Lower lobe of right lung (tissue), 2 donors: ENCODE measurements at places on chromosomes 4 and X. TPM values are rescaled to one million over a fixed set of nuclear protein-coding genes. Genes with fewer than 3 reads are reported as not detected.

The RNF150 gene
- total RNA-seq, result 3.3 TPM

The INTS6L gene
- total RNA-seq, result 6.9 TPM

The F8A2 gene
- not detected for total RNA-seq

The FUNDC2 gene
- total RNA-seq, result 79.7 TPM

The P2RY10 gene
- total RNA-seq, result 1.2 TPM

DNA sequence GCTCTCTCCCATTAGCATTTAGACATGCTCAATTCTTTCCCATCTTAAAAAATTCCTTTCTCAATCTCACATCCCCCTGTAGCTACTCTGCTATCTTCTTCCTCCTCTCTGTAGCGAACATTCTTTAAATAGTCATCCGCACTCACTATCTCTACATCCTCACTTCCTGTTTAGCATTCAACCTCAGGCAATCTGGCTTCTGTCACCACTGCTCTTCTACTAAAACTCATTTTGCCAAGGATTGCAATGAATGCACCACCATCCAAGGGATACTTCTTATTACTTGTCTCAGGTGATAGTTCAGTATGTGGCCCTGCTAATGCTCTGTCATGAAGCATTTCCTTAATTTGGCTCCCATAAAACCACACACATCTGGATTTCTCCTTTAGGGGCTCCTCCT is 10.9 kb upstream of the TET2 start:
- H3K36me3 ChIP-seq, result no peaks in the 10 kb centered on the region
- no peak for DNase-seq

DNA sequence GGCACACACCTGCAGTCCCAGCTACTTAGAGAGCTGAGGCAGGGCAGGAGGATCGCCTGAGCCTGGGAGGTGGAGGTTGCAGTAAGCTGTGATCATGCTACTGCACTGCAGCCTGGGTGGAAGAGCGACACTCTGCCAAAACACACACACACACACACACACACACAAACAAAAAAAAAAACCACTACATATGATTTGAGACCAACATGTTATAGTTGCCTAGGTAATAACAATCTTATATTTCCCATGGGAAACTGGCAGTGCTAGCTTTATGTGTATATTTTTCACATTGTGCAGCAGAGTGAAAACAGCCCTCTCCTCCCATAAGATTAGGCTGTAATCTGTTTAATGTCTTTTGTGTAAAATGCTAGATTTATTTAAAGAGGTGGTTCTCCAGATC is 3.1 kb upstream of the FAM241A start:
- H3K4me1 ChIP-seq, result peaks cover 23% of the 10 kb centered on the region
- H3K27me3 ChIP-seq, result no peaks in the 10 kb centered on the region
- no peak for DNase-seq
- H3K36me3 ChIP-seq, result no peaks in the 10 kb centered on the region

GRCh38 chrX:16444353-16444752 is 205.6 kb upstream of the S100G start:
- no peaks in the 10 kb centered on the region for H3K27me3 ChIP-seq
- H3K36me3 ChIP-seq, result no peaks in the 10 kb centered on the region
- DNase-seq, result no peak

DNA sequence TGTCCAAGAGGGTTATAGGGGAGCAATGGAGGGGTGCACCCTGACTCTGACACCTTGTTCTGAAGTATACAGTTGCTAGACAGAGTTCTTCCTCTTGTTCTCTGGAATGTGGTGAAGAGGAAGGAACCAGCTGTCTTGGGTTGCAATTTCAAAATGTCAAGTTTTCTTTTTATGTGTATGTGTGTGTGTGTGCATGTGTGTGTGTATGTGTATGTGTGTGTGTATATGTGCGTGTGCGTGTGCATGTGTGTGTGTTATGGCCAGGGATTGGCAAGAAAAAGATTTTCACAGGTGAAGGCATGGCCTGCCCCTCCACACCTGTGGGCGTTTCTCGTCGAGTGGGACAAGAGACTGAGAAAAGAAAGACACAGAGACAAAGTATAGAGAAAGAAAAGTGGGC is 81.6 kb upstream of the ADGRA3 start:
- no peak for DNase-seq
- H3K36me3 ChIP-seq, result no peaks in the 10 kb centered on the region
- no peaks in the 10 kb centered on the region for H3K4me1 ChIP-seq
- H3K4me3 ChIP-seq, result no peak overlapping the region

DNA sequence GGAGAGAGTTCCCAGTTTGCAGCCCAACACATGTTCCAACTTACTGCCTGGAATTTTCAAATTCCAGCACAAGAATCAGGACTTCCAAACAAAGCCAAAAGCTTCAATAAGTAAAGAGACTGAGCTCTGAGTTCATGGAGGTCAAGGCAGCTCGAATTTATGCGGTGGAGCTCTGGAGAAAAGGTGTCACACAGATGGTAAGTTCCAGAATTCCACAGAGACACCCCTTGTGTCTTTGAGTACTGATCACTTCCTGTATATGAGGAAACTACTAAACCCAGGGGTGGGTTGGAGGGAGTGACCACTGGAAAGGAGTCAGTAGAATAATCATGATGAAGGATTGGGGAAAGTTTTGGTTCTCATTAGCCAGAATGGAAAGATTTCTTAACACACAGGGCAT is 118.5 kb upstream of the GUCY1A1 start:
- no peaks in the 10 kb centered on the region for H3K36me3 ChIP-seq
- H3K27ac ChIP-seq, result no peak overlapping the region
- H3K27me3 ChIP-seq, result no peaks in the 10 kb centered on the region
- no peaks in the 10 kb centered on the region for H3K4me1 ChIP-seq
- no peak overlapping the region for H3K4me3 ChIP-seq

DNA sequence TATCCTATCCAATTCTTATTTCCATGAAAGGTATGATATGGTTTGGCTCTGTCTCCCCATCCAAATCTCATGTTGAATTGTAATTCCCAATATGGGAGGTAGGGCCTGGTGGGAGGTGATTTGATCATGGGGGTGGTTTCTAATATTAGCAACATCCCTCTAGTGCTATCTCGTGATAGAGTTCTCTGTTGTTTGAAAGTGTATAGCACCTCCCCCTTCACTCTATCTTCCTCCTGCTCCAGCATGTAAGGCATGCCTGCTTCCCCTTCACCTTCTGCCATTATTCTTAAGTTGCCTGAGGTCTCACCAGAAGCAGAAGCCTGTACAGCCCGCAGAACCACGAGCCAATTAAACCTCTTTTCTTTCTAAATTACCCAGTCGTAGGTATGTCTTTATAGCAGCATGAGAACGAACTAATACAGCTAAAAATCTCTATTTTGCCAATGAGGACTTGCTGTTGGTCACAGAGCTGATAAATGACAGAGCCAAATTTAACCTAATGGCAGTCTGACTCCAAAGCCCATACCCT is 247.2 kb downstream of the HNRNPD start:
- H3K27ac ChIP-seq, result no peak overlapping the region
- DNase-seq, result no peak
- no peaks in the 10 kb centered on the region for H3K36me3 ChIP-seq
- no peaks in the 10 kb centered on the region for H3K4me1 ChIP-seq
- no peak overlapping the region for H3K4me3 ChIP-seq
- H3K27me3 ChIP-seq, result no peaks in the 10 kb centered on the region

DNA sequence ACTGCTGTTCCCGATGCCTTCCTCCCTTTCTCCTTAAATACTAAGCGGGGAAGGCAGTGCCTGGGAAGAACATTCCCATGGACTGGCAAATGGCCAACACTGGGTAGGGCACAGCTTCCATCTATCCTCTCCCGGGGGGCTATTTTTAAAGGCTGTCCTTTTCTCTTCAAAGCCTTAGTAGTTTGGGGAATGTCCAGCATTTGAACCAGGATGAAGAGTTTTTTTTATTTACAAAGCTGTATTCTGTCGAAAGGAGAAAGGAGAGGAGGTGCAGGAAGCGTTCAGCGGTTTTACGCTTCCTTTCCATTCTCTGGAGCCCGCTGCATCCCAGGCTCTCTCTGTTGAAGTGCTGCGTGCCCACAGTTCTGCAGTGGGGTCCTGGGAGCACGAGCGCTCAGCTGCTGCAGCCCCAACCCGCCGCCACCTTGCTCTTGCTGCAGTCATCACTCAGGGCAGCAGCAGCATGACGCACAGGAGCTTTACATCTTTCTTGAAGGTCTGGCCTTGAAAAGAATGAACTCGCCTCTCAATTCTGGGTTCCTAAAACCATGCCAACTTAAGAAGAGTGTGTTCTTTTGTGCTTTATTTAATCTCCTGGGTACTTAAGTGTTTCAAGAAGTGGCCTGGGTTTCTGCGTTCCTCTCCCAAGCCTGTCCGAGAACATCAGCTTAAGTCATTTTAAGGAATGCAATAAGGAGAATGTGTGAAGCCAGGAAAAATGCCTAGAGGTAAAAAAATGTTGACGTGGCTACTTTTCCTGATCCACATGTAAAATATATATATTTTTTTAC is 427.2 kb downstream of the MAPK10 start:
- H3K4me3 ChIP-seq, result peak overlapping the region; percentile 38
- H3K36me3 ChIP-seq, result no peaks in the 10 kb centered on the region
- peaks cover 48% of the 10 kb centered on the region for H3K4me1 ChIP-seq
- DNase-seq, result no peak
